ENCODE measurements at places on chromosomes 2 and 18.

DNA sequence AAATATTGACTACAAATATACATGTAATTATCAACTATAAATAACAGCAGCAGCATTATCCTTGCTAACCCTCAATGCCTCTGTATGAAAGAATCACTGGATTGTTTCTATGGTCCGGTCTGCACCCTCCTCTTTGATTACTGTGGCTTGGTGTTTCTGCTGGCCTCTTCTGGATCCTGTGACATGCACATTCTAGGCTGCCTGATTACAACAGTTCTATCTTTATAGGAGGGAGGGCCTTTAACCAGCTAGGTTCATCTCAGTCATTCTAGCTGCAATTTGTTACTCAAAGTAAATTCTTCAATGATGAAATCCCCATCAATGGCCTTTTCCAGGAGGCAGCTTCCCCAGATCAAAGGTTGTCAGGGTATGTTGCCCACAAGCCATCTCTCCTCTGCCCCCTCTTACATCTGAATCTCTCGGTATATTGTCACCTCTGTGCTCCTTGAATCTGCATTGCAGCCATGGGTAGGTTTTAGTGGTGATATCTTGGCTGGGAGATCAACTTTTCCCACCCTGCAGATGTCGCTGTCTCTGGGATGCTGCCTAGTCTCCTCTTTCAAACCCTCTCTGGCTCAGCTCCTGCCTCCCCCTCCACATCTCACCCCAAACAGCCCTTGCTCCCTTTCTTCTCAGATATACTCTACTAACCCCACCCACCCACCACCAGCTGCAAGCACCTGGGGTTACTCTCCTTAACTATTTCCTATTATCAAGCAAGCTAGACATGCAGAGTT, 106.2 kb upstream of the BZW1 start:
- no peak for DNase-seq

- no peak for DNase-seq
Measured at GRCh38 chr18:5524660-5525059, 19.1 kb downstream of the EPB41L3 start.

GRCh38 chr18:21450503-21450902, 150.0 kb downstream of the ESCO1 start:
- no peak for DNase-seq

DNA sequence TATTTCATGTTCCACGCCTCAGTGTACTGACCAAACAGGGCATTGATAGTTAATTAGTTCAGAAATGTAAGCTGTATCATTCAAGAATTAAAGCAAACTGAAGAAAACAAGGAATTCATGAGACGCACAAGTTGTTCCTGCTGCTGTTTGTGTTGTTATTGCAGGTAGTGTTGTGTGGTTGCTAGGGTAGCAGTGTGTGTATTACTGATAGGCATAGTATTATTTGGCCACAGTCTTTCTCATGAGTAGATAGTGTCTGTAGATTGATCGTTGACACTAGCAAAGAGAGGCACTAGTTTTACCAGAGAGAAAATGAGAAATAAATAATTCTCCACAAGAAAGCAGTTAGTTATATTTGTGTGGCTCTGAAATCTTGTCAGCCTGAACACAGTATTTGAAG, 548.6 kb downstream of the LRP1B start:
- no peak for DNase-seq

GRCh38 chr2:172927641-172928357, 147.8 kb upstream of the MAP3K20 start:
- DNase-seq: no peak

DNA sequence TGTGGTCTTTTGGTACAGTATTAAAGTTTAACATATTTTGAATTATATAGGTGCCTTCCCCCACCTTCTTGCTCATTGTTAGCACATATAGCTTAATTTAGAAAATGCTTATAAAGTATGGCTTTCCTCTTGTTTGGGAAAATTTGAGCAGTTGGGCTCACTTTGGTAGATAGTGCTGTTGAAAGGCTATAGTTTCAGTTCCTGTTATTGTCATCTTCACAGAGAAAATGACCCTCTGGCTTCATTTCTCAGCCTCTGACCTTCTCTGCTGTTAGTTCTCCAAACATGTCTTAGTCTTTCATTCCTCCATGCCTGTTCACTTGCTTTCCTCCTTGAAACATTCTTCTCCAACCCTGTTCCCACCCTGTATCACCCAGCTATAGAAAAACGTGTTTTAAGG, 200.6 kb downstream of the WDR7 start:
- peak; percentile 29 for DNase-seq

DNA sequence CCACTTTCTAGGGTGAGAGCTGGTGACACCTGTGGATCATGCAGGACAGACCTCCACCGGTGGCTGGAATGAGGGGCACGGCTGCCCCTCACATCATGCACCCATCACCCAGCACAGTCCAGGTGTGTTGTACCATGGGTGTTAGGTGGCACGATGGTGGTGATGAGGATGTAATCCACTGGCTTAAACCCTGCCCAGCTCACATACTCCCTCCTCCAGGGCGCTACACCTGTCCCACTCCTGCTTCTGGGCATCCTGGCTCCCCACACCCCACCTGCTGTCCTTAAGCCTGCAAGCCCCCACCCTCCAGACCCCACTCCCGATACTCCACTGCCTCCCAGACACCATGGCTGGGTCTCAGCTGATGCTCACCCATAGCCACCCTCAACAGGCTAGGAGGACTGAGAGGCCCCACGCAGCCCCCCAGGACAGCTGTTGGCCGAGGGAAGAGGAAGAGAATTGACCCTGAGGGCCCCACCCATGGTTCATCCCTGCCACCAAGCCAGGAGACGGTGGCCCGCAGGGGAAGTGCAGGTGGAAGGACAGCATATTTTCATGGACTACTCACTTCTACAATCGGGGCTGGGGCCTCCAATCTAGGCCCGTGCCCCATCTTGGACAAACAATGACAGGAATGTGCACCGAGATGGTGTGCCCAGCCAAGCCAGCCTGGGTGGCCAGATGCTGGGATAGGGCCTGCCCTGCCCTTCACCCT, 34.3 kb downstream of the MAL start:
- DNase-seq: no peak

GRCh38 chr2:217626926-217627325, 375.9 kb downstream of the TNS1 start:
- no peak for DNase-seq

DNA sequence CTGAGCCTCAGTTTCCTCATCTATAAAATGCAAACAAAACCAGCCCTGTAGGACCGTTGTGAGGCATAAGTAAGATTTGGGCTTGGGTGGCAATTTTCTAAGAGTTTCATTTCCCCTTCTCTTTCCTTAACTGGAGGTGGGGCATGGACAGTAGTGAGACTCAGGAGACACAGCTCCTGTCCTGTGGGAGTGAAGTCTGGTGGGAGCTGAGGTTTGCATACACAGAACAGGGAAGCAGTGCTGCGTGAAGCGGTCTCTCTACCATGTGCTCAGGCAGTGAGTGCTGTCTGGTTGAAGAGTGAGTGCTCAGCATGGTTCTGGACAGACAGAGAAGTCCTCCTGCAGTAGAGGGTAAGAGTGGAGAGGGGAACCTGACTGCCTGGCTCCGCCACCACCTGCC, 62.3 kb upstream of the MCFD2 start:
- no peak for DNase-seq

DNA sequence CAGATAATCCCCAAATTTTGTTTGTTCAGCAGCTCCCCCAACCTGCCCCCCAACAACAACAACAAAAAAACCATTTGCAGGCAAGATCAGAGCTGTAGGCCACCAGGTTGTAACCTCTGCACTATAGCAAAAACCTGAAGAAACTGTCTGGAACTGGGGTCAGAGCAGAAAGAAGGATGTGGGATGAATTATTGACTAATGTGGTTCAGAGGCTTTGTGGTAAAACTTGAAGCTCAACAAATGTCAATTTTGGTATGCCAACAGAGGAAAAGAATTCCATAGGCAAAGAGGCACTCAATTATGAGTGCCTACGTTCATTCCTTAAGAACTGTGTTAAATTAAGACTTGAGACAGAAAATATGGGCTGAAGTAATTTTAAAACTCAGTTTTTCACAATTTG, 255.1 kb downstream of the STK39 start:
- no peak for DNase-seq

DNA sequence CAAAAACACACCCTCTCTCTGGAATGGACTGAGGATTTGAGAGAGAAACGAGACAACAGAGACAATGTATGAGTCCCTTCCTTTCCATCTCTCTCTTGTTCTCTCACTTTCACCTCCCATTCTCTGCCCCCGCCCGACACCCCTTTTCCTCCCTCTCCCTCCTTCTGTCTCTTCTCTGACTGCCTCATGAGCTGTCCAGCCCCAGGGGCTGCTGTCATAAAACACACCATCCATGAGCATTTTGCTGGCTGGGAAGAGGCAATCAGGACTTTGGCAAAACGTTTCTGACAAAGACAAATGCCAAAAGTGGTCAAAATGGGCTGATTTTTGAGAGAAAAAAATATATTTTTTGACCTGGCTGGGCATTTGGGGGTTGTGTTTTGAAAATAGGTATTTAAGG, 377.2 kb downstream of the EN1 start:
- no peak for DNase-seq

DNA sequence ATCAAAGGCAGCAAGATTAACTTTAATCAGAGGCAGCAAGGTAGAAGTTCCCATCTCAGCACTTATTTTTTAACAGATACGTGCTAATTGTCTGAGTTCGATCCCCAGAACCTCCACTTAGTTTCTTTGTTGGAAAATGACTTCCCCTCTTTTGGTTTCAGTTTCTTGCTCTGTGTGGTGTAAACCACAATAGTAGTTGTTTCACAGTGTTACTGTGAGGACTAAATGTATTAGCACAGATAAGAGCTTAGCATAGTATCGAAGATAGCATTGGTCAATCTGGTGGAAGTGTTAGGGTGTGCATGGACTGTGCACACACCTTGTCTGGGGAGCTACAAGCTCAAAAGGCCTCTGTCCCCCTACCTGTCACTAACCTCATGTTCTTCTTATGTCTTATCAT, 988.3 kb upstream of the GYPC start:
- DNase-seq: peak; percentile 88

DNA sequence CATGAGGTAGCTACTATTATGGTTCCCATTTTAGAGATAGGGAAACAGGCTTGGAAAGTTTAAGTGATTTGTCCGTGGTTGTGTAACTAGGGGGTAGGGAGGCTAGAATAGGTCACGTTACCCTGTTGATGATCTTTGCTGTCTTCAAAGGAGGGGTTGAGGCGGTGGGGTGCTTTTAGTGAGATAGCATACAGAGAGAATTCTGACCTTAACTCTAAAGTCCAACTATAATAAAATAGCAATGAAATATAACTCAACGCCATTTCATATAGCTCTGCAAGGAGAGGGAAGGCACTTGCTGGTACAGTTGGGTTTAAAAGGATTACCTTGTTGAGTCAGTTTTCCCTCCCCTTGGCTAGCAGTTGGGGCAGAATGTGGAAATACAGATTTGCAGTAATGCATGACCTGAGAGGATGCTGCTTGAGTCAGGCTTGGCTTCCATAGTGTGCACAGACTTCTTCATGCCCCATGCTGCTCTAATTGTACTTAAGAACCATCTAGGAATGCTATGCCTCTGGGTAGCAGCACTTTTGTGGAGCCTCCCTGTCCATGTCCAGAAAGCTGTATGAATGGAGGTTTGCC, 143.9 kb downstream of the LTBP1 start:
- DNase-seq: no peak

- DNase-seq: no peak
Measured at GRCh38 chr2:97749581-97749980, 36.2 kb downstream of the ZAP70 start.

GRCh38 chr2:42256505-42256904, 87.4 kb downstream of the EML4 start:
- DNase-seq: no peak

GRCh38 chr2:39150890-39151497, 30.1 kb upstream of the SOS1 start:
- peak; percentile 72 for DNase-seq

GRCh38 chr2:69225933-69226332, 161.1 kb downstream of the GFPT1 start:
- no peak for DNase-seq

- no peak for DNase-seq
Measured at GRCh38 chr2:97914691-97915213, 81.0 kb downstream of the TMEM131 start.

- peak; percentile 56 for DNase-seq
Measured at GRCh38 chr18:55494899-55495298, 93.1 kb downstream of the TCF4 start.

DNA sequence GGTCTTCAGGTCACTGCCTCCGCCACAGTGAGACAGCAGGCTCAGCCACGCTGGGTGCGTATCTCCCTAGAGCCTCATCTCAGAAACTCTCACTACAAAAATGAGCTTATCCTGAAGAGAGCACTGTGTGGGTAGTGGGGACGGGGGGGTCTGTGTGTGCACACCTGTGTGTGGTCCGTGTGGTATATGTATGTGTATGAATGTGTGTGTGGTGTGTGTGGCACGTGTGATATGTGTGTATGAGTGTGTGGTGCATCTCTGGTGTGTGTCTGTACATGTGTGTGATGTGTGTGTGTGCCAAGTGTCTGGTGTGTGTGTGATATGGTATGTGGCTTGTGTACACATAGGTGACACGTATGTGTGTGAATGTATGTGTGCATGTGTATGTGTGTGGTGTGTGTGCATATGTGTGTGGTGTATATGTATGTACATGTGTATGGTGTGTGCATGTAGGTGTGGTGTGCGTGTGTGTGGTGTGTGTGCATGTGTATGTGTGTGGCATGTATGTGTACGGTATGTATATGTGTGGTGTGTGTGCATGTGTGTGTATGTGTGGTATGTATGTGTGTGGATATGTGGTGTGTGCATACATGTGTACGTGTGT, 332.2 kb downstream of the EIPR1 start:
- no peak for DNase-seq

- DNase-seq: no peak
Measured at GRCh38 chr2:107430006-107430405, 396.7 kb upstream of the RGPD4 start.

- no peak for DNase-seq
Measured at GRCh38 chr2:105237045-105237765, 4.3 kb upstream of the GPR45 start.

DNA sequence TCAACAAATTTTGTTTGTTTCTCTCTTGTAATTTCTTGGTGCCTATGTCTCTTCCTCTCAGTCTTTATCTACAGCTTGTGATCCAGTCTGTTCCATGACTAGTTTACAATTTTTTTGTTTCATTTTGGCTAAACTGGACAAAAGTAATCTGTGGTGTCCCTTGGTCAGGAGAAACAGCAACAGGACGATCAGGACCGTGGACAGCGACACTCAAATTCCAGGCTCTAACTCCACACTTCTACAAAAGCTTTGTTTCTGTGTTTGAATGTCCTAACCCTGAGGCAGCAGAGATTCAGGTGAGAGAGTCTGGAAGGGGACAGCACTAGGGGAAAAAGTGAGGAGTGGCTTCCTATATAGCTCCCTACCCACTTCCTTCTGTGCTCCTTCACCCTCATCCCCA, 593.3 kb upstream of the FANCL start:
- peak; percentile 55 for DNase-seq
